ENCODE measurements at places on chromosomes 11 and 22.

- DNase-seq = no peak
Measured at GRCh38 chr11:99327527-99327926, 306.8 kb downstream of the CNTN5 start.

DNA sequence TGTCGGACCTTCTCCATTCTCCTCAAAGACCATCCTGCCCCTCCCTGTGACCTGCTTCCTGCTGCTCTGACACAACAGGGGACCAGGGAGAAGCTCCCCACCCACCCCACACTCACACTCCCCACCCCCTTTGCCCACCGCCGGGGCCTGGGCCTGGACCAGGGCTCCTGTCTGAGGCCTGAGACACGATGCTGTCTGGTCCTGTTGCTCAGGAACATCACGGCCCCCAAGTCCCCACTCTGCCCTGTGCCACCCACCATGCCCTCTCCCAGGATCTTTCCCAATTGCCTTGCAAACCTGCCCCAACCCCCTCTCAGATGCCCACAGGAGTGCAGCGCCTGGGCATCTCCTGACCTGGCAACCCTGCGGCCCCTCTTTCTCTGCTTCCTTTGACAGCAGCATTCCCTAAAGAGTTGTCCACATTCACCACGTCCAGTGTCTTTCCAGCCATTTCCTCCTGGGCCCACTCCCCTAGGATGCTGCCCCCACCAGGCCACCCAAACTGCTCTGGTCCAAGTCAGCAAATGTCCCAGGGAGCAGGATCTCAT is 10.8 kb downstream of the CSF2RB start:
- DNase-seq = no peak

GRCh38 chr22:24543679-24544243 is 11.2 kb downstream of the GUCD1 start:
- DNase-seq = no peak

DNA sequence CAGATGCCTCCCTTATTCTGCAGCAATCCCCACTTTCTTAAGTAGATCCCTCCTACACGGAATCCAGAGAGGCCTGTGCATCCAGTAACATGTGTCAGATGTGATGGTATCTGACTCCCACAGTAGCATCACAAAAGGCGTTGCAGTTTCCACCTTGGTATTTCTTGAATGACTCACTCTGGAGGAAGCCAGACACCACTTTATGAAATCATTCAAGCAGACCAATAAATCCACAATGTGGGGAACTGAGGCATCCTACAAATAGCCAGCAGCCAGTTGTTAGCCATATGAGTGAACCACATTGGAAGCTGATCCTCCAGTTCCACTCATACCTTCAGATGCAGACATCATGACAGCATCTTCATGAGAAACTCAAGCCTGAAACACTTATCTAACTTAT is 798.1 kb downstream of the OPCML start:
- no peak for DNase-seq

DNA sequence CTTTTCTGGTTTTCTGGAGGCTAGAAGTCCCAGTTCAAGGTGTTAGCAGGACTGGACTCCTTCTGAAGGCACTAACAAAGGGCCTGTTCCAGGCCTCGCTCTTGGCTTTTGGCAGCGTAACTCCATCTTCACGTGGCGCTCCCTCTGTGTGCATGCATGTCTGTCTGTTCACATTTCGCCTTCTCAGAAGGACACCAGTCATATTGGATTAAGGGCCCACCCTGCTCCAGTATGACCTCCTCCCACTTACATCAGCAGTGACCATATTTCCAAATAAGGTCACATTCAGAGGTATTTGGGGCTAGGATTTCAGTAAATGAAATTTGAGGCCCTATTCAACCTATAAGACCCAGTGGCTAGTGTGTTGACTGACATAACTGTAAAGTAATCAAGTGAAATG is 20.0 kb downstream of the APLP2 start:
- no peak for DNase-seq

DNA sequence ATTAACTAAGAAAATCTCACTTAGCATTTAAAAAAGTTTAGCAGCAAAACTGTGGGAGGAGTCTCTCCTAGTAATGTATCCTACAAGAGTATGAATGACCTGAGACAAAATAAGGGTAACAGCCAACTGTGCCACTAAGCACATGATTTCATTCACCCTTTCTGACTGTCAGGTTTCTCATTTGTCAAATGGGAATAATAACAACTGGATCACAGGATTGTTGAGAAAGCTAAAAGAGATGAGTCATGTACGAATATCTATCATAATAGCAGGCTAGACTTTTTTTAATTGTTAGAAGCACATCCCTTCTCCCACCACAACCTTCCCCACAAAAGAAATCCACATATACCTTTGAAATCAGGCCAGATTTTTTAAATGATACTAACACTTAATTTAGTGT is 39.5 kb downstream of the MTMR2 start:
- DNase-seq = no peak
